ENCODE measurements at places on chromosomes 4 and X.

DNA sequence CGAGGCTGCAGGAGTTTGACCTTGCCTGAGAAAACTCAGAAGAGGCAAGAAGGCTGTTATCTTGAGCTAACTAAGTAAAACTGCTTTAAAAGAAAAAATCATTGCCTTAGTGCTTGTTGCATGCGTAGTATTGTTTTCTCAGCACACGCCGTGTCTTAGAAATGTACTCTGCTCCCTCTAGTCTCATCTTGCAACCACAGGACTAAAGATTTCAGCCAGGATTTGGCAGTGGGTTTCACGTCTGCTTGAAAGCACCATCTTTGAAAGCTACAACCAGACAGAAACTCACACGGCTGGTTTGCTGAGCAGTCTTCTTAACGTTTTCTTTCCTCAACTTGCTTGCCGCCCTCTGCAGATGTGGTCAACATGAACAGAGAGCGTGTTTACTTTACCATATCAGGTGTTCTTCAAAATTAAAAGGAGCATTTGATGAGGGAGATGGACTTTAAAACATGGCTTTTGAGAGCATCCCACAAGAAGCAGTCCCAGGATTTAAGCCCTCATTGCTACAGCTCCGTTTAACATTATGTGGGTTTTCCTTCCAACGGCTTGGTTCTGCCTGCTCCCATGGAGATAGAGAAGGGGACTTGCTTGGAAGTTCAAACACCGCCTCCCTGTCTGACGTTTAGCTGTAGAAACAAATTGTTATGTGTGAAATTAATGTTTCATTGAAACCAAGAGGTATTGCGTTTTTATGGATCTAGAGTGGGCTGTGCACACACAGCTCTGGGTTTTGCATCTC lies 3.4 kb downstream of the SORCS2 start:
- DNase-seq, result no peak

- no peak for DNase-seq
Observed at GRCh38 chr4:66252291-66252690, 582.0 kb upstream of the EPHA5 start.

- DNase-seq, result no peak
Observed at GRCh38 chr4:41678086-41678816, 70.3 kb downstream of the PHOX2B start.

DNA sequence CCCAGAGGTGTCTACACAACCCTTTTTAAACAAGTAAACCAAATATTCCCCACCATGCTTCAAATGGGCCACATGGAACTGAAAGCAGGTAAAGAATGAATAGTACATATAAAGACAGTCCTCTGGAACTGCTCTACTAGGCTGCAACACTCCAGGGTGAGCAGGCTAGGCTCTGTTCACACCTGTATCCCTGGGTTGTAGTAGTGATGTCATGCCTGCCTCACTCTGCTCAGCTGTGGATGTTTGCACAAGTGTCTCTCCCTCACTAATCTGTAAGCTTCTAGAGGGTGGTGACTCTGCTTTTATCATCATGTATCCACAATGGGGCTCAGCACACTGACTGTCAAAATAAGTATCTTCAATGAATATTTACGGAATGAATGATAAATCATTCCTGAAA lies 20.4 kb downstream of the LEF1 start:
- no peak for DNase-seq

GRCh38 chr4:45568694-45569093 lies 555.2 kb downstream of the GABRG1 start:
- no peak for DNase-seq
